ENCODE measurements at places on chromosomes 7 and 10.

- DNase-seq = no peak
Measured at GRCh38 chr7:17512181-17512675, 213.8 kb downstream of the AHR start.

DNA sequence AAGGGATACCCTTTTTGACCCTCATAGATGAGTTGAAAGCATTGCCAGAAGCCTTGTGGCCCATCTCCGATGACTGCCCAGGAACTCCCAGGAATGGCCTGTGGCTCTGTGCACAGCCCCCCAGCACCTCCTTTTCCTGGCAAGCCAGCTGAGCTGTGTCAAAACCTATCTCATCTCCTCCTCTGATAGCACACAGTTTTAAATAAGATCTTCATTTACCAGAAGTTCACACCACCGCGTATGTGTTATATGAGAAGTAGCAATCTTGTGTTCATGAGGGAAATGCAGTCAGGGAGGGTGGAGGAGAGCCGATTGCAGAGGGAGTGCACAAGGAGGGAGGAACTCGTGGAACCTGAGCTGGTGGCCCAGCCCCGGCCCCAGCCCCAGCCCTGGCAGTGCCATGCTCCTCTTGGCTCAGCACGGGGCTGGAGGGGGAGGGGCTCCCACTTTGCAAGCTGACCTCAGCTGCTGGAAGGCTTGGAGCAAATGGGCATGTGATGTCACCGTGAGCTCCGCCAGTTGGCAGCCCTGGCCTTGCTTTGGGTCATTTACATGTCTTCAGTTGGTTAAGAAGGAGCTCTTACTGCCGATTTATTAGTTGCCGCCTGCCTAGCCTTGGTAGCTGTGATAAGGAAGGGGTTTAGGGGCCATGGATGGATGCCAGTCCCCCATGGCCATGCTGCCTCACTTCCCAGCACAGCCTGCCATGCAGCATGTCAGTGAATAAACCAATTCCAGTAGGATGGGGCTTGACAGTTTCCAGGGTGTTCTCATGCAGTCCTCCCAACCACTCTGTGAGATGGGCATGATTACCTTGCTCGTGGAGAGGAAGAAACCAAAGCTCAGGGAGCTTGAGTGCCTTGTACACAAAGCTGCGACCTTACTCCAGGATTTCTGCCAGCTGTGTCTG, 20.0 kb downstream of the UNC5B start:
- no peak for DNase-seq

DNA sequence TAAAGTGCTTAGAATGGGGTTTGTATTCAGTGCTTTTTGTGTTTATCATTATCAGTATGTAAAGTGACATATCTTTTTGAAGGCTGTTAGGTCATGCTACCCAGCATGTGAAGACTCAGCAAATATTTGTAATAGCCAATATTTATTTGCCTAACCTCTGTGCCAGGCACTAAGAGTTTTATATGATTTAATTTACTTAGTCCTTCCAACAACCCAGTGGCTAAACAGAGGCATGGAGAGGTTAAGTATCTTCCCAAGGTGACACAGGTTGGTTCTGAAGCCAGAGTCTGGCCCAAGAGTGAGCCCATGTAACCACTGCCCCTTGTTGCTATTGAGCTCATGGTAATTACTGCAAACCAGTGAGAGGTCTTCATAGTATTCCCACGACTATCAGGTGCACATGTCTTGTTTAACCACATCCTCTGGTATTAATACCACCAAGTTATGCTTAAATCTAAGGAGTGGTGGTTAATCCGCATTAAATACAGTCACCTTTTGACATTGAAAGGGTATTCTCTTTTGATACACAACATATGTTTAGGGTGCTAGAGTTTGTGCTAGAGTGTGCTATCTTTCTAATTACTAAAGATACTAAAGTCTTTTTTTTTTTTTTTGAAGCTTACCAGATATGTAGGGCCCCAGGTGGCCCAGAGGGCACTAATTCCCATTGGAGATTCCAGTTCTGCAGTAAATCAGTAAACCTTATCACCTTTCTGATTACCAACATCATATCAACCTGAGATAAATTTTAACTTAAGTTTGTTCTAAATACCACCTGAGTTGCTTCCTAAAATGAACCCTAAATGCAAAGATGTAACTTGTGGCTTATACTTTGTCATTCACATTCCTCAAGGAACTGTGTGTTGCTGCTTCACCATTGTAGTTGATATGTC, 2.9 kb downstream of the ADD3 start:
- DNase-seq = no peak

DNA sequence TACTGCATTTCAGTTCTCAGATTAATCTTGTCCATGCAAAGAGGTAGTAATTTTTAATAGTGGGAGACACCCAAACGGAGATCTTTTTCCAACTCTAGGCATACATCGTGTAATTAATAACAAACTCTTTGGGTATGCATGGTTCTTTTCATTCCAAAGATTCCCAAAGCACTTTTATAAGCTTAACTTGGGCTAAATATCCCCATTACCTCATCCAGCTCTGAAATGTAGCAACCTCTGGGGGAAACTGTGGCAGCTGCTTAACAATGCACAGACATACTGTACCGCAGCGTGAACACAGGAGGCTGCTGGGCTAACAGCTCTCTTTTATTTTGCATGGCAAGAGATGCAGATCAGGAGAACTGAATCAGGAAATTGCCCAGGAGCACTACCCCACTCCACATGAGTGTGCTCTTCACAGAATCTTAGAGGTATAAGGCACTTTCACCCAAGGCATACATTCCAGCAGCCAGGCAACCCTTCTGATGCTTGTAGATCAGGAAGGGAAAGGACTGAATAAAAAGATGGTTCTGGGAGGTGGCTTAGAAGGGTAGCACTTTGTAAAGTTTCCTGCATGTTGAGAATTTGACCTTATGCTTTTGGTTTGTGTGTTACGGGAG, 114.4 kb upstream of the GLI3 start:
- DNase-seq = no peak

GRCh38 chr10:109886781-109887140, 36.5 kb downstream of the XPNPEP1 start:
- no peak for DNase-seq

DNA sequence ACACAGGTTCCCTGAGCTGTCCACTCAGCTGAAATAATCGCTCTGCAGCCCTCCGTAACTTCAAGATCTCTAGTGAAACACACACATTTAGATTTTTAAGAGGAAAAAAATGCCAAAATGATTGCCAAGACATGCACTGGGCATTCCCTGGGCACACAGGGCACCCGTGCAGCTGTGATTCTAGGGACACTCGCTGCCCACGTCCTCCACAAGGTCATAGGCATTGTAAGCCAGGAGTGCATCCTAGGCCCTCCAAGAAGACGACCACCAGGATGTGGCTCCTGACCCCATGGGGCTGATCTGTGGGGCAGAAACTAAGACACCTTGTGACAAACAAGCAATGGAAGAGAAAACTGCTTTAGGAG, 563.3 kb downstream of the PTPRN2 start:
- DNase-seq = no peak

GRCh38 chr7:38040831-38041230, 120.4 kb downstream of the EPDR1 start:
- DNase-seq = no peak

- no peak for DNase-seq
Measured at GRCh38 chr7:157313645-157314044, 23.2 kb upstream of the DNAJB6 start.

DNA sequence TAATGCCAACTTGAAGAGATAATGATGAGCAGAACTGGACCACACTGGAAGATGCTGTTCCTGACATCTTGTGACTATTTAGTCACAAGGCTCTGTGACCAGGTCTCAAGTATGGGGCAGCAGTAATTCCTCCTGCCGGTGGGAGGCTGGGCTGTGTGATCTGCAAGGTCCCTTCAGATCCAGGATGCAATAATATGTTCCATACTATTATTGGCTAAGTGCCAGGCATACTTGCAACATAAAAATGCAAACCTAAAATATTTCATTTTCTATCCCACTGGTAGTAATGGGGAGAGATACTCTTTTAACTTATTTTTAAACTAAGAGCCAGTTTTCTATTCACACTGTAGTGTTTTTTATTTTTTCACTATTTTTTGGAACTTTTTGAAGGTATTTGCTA, 171.5 kb downstream of the CYP26A1 start:
- no peak for DNase-seq

GRCh38 chr10:51080311-51081006, 6.2 kb downstream of the PRKG1 start:
- no peak for DNase-seq

DNA sequence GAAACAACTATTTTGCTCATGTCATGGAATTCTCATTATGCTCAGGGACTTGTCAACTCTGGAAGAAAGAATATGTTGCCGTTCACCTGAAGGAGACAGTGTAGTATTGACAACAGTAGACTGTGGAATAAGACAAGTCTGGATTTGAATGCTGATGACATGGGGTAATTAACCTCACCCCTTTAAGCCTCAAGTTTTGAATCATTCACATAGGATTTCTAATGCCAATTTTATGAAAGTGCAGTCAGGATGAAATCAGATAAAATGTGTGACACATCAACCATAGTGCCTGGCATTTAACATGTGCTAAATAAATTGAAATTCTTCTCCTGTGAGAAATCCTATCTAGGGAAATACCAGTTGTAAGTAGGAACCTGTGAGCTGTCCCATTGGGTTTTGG, 305.8 kb downstream of the KIF20B start:
- DNase-seq = no peak

- DNase-seq = no peak
Measured at GRCh38 chr10:133454204-133454893, 604 bp downstream of the SCART1 start.

DNA sequence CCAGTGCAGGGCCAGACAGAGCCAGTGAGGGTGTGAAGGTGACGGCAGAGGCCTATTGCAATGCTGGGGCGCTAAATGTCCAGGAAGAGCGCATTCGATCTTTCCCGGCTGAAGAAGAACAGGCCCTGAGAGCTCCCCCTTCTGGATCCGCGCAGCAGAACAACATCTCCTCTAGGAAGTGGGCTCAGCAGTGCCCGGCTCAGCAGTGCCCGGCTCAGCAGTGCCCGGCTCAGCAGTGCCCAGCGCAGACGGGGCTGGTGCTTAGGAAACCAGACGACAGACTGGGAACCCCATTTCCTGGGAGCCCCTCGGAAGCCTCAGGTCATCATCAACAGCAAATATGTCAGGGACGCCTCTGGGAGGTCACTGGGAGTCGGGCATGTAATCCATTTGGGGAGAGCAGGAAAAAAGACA, 4.7 kb upstream of the NOS3 start:
- DNase-seq = peak; percentile 11

DNA sequence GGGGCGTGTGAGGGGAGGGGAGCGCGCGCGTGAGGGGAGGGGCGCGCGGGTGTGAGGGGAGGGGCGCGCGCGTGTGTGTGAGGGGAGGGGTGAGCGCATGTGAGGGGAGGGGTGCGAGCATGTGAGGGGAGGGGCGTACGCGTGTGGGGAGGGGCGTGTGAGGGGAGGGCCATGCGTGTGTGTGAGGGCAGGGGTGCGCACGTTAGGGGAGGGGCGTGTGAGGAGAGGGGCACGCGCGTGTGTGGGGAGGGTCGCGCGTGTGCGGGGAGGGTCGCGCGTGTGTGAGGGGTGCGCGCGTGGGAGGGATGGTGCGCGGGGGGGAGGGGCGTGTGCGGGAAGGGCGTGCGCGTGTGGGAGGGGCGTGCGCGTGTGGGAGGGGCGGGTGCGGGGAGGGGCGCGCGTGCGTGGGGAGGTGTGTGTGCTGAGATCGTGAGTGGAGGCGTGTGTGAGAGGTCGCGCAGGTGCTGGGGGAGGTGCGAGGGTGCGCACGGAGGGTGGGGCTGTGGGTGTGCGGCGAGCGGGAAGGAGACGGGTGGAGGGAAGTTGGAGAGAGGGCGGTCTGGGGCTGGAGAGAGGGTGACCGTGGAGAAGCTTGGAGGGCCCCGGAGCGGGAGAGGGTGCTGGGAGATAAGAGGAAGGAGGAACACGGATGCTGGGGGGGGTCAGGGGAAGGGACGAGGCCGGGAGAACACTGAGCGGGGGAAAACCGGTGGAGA, 19.7 kb downstream of the MXI1 start:
- DNase-seq = peak; percentile 79

DNA sequence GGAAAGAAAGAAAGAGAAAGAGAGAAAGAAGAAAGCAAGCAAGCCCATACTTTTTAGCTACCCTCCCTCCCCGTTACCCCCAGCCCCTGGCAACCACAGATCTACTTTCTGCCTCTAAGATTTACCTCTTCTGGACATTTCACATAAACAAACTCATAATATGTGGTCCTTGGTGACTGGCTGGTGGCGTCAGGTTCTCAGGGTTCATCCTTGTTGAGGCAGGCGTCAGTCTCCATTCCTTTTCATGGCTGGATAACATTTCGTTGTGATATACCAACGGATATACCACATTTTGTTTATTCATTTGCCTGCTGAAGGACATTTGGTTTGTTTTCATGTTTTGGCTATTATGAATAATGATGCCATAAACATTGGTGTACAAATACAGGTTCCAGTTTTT, 30.5 kb downstream of the CDH23 start:
- no peak for DNase-seq

DNA sequence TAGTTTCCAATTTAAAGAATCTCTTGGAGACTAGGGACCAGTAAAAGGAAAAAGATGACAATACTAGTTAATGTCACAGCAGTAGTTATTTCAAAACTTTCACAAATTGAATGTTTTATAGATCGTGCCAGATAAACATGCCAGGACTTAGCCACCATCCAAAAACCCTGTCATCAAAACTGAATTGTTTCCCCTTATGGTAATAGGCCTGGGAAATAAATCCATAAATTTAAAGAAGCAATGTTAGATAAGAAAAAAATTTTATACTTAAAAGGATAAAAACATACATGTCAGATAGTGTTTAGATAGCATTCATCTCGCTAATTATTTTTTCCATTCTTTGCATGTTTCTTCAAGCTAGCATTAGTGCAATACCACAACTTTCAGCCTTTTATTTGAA, 71.2 kb downstream of the SUGCT start:
- DNase-seq = no peak

DNA sequence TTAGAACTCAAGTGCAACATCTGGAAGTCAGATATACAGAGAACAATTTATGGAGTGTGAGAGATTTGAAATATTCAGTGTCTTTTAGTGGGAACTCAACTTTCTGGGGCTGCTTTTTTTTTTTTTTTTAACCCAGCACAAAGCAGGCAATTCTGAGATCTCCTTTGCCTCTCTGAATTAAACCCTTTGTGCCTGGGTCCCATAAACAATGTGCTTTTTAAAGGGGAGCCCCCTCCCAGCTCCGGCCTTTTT, 146.8 kb downstream of the CELF2 start:
- no peak for DNase-seq

GRCh38 chr7:41940760-41941343, 238.0 kb upstream of the INHBA start:
- no peak for DNase-seq
